ENCODE measurements at places on chromosomes 12 and 14.

- no peak for DNase-seq
Measured at GRCh38 chr14:80981156-80981555, 25.7 kb downstream of the TSHR start.

DNA sequence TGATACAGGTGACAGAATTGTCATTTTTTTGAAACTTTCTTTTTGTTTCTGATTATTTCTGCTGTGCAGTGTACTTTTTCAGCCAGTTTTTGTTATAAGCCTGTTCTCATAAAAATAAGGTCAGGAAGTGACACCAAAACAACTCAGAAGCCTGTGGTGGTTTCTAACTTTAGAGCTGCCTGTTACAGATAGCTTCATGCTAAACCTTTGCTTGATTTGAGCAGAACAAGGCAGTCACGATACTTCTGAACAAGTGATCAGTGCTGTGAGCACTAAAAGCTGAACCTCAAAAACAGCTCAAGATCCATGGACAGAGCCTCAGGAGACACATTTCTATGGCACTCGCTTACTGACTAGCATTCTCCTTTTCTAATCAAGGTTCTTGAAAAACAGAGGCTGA lies 82.0 kb downstream of the PRKCH start:
- DNase-seq = no peak

DNA sequence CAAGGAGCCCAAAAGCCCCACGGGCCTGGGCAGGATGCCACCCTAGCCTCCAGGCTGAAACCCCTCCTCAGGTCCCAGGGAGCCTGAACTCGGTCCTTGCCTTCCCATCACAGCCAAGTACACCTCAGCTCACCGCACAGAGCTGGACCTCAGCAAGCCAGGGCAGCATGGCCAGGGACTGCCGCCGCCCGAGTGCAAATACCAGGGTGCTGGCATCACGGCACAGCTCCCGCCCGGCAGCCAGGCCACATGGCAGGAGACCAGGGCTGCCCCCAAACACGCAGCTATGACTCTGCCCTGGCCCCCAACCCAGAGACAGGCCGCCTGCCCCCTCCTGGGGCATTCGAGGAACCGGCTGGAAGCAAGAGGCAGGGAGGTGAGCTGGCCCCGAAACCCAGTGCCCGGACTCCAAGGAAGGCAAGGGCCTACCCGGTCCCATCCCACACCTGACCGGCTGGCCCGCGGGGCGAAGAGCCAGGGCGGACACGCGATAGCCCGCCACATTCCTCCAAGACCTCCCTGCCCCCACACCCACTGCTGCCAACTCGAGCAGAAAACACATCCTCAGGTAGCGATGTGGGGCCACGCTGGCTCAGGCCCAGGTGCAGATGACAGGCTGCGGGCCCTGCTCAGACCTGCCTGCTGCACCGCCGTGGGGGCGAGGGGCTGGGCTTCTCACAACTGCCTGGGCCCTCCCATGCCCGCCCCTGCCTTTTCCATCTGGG lies 2.7 kb downstream of the JAG2 start:
- no peak for DNase-seq

- no peak for DNase-seq
Measured at GRCh38 chr14:31543969-31544799, 17.0 kb upstream of the NUBPL start.

GRCh38 chr14:103223818-103224352 lies 100.6 kb downstream of the TNFAIP2 start:
- DNase-seq = no peak

DNA sequence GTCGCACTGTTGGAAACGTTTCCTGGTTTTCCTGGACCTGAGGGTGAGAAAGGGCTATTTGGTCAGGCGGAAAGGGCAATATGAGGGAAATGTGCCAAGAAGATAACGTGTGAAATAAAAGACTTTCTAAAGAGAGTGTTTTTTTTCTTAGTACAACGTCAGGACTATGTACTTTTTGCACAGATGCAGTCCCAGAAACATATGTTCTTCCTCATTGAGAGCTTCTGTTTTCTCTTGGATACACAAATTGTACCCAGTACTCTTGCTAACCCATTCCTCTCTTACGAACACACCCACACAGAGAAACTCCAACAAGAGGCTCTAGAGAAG lies 669 bp upstream of the PKP2 start:
- DNase-seq = no peak

Measured in NCI-H1930 (cell line).